Stimulated activated CD4-positive, alpha-beta T cell treated with anti-CD3 and anti-CD28 coated beads, Interleukin-15, amount 100 ng/mL, for 24 hours (primary cell): ENCODE measurements at places on chromosomes 16 and 17.
A peak's percentile ranks its signal among the peaks of the same experiment; 100 is the strongest.

DNA sequence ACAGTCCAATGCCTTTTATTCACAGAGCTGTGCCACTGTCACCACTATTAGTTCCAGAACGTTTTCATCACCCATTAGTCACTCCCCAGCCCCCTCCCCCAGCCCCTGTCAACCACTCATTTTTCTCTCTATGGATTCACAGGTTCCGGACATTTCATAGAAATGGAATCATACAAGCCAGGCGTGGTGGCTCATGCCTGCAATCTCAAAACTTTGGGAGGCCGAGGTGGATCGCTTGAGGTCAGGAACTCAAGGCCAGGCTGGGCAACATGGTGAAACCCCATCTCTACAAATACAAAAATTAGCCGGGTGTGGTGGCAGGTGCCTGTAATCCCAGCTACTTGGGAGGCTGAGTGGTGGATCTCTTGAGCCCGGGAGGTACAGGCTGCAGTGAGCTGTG lies 759 bp upstream of the PAM16 start:
- peak; percentile 39 for DNase-seq

DNA sequence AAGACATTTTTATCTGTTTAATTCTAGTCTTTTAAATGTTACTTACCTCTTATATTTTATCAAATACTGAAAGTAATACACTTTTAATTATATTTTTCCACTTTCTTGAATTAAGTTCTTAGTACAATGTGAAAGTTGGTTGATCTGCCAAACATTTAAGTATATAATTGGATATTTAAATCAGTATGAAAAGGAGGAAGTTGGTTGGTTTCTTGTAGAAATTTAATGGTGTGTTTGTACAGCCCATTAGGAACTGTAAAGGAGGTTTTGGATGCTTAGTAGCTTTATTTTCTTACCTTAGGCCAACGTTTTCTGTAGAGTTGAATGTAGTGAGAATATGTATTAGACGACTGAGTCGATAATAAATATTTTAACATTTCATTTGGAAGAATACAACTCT lies 5.4 kb downstream of the NFATC3 start:
- DNase-seq, result no peak

DNA sequence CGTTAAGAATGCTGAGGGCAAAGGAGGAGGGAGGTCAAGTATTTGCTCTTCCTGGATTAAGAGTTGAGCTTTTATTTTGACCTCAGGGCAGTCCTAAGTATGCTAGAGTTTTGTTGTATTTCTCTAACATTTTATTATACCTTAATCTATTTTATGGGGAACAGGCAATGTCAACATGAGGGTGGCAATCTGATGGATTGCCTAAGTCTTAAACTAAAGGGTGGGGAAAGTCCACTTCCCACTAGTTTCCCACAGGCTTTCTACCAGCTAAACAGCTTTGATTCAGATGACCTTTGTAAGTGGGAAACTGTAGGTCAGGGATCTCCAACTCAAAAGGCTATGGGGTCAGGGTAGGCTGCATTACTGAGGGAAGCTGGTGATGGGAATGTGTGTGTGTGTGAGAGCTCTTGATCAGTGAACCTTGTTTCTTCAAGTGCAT lies 24.9 kb downstream of the HSD17B2 start:
- no peak for DNase-seq

DNA sequence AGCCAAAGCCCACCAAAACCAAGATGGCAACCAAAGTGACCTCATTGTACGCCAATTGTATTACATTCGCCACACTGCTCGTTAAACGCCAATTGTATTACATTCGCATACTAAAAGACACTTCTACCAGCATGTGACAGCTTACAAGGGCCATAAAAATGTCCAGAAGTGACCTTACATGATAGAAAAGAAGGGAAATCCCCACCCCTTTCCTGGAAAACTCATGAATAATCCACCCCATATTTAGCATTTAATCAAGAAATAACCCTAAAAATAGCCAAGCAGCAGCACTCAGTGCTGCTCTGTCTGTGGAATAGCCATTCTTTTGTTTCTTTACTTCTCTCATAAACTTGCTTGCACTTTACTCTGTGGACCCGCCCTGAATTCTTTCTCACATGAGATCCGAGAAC lies 25.7 kb downstream of the PSMD7 start:
- no peak for DNase-seq

- no peak for DNase-seq
Observed at GRCh38 chr17:63173903-63174302, 207.9 kb downstream of the TANC2 start.
